Progenitor cell of endocrine pancreas (in vitro differentiated cells): ENCODE measurements at places on chromosomes 7 and 10.

DNA sequence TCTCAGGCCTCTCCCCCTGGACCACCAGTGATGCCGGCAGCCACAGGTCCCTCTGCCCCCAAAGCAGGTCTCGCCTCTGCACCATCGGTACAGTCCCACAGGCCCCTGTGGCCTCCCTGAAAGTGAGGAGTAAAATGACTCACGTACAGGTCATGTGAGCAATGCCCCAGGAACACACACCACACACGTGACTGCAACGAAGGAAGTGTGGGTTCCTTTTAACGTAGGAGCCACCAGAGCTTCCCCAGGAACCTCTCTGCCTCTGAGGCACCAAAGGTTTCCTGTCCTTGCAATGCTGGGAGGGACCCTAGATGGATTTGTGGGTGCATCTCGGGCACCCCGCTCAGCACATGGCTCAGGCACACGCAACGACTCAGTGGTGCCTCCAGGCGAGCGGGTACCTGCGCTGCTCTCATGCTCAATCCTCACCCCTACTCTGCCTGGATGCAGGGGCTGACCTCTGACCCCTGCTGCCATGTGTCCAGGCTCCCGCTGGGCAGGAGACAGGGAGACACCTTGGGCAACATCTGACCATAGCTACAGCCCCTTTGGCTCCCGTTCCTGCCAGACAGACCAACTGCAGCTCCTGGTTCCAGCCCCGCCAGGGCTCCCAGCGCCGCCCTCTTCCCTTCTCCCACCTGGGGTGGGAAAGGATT is 120.7 kb downstream of the PRKAG2 start:
- DNase-seq, result no peak

- DNase-seq, result no peak
These were observed 228.0 kb downstream of the EXOC4 start for GRCh38 chr7:133480868-133481267.

GRCh38 chr10:102413053-102413705 is 5.4 kb downstream of the PSD start:
- DNase-seq, result no peak

DNA sequence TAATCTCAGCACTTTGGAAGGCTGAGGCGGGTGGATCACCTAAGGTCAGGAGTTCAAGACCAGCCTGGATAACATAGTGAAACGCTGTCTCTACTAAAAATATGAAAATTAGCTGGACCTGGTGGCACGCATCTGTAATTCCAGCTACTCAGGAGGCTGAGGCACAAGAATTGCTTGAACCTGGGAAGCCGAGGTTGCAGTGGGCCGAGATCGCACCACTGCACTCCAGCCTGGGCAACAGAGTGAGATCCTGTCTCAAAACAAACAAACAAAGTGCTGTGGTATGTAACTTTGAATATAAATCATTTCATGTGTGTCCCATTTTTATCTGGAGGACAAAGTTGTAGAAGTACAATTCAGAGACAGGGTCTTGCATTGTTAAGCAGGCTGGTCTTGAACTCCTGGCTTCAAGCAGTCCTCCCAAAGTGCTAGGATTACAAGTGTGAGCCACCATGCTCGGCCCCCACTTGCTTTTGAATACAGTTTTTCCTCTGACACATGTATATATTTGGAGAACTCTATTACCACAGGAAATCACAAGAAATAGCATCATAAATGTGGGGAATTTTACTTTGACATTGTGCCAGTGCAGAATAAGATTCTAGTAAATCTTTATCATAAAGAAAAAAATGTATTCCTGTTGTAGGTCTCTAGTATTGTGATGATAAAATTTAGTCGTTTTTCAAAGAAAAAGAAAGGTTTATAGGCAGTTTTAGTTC is 32.6 kb downstream of the PTPN12 start:
- DNase-seq, result no peak

DNA sequence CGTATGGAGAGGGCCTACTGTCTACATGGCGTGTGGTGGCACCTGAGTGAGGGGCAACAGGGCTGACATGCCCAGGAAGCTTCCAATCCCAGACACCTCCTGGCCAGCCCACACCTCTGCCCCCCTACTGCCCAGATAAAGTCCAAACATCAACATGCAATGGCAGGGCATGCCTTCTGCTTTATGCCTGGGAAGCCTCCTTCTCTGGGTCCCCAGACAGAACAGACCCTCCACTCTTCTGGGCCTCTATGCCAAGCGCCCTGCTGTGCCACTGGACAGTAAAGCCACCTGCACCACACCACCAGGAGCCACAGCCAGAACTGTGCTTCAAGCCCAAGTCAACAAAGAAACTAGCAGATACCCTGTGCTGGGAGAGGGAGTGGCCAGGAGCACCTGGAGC is 12.5 kb downstream of the TMEM72 start:
- no peak for DNase-seq

GRCh38 chr10:38032886-38033285 is 22.4 kb downstream of the ZNF33A start:
- DNase-seq, result no peak

GRCh38 chr7:44259547-44260457 is 59.0 kb downstream of the YKT6 start:
- no peak for DNase-seq
